IPS-NIHi11 (cell line): ENCODE measurements at places on chromosomes 6 and 20.

- no peak for DNase-seq
Measured at GRCh38 chr6:157634546-157634945, 188.5 kb upstream of the SNX9 start.

DNA sequence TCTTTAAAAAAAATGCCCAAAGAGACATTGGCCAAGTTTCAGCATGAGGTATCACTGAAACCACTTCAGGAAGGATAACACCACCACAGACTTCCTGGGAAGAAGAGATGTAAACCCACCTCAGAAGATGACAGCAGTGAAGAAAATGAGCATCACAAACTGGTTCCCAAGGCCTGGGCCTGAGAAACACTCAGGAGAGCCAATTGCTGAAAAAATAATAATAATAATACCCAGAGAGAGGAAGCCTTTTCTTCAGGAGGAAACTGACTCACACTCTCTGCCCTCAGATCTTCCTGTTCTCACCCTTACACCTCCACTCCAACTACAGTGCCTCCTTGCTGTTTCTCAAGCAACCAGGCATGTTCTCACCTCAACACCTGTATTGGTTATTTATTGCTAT, 68.1 kb upstream of the MAFB start:
- no peak for DNase-seq

DNA sequence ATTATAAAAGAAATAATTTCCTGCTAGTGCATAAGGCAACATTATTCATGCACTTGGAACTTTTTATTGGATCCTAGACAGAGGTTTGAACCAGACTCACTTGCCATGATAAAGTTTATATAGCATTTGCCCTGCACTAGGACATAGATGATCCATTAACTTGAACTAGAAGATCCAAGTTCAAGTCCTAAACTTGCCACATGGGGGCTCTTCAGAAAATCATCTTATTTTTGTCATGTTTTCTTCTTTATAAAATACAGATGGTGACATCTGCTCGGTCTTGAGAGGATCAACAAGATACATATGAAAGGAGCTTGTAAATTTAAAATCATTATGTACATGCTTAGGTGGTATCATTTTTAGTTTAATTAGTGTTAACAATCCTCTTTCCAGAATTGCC, 94.5 kb downstream of the SIM1 start:
- no peak for DNase-seq

DNA sequence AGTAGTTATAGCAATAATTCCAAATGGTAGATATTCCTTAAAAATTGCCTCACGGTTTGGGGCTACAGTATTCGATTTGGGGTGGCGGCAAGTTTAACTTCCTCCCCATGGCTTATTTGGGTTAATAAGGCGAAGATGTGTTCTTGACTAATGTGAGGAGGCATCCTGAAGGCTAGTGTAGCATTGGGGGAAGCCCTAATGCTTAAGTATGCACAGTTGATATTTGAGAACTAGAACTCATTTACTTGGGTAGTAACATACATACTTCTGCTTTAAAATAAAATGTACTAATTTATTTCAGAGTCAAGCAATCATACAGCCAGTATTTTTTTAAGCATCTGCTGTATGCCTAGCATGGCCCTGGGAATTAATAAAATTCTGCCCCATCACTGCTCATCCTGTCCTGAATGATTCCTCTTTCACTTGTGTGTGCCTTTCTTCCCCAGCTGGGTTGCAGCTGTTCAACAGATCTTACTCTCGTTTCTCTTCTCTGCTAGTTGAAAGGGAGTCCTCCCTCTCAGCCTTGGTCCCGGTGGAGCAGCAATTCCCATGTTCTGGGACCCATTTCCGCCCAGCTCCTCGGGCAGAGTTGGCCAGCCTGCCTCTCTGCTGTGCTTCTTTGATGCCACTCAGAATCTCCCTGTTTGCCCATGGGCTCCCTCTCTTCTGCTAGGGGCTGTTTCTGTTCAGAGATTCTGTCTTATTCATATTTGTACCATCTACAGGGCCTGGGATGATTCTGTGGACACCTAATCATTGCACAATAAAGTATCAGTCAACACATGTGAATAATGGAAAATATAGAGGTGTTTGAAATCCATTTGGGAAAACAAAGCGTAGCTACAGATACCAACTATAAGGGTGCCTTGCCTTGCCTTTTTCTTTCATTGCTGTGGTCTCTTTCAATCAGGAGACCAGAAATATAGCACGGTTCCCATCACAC, 104.8 kb downstream of the ARID1B start:
- DNase-seq, result no peak

DNA sequence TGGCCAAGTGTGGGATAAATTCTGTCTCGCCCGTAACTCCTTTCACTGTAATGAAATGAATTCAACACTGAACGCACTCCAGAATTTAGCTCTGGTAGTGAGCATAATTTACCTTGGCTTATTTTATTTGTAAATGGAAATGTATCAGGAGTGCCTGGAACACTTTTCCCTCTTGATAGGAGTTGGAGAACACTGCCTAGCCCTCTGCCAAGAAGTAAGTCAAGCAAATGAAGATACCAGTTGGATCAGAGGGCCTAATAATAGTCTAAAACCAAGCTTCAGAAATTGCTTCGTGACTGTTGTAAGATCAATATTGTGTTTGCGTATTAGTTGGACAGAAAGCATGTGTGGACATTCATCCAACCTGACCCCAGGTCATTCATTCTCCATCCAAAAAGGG, 64.6 kb upstream of the TPD52L1 start:
- no peak for DNase-seq

DNA sequence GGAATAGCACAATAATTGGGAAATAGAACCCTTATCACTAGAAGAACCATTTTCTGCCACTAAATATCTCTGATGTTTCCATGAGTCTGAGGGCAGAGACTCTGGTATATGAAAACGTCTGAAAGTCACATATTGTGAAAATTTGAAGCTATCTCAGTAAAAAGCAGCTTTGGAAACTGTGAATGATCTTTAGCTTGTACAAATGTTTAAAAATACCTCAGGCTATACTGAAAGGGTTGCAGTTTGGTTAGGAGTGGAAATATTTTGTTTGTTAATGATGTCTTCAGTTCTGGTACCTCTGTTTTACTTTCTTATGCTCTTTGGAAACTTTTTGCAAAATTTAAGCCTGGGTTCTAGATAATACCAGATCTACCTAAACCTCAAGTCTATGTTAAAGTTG, 135.0 kb downstream of the SLC16A10 start:
- DNase-seq, result no peak

DNA sequence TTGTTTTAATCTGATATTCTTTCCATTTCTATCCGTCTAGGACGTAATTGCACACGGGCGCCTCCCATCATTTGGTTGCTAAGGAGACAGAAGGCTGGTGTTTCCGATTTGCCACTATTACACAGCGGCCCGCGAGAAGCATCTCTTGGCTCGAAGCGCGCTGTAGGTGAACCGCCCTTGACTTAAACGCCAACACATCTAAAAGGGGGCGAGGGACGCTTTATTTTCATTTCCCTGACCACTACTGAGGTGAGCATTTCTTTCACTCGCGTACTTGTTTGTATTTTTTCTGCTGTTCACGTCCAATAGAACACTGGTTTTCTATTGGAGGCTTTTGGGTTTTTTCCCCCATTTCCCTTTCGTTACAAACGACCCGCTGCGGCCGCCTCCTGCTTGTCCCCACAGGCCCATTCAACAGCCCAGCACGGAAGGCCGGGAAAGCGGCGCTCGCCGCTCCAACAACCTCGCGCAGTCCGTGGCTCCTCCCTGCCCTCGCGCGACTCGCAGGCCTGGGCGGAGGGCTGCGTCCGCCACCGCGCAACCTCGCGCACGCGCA, 505 bp upstream of the WRNIP1 start:
- DNase-seq, result peak; percentile 49

- peak; percentile 18 for DNase-seq
Measured at GRCh38 chr6:106446287-106446885, 85.9 kb downstream of the CRYBG1 start.

DNA sequence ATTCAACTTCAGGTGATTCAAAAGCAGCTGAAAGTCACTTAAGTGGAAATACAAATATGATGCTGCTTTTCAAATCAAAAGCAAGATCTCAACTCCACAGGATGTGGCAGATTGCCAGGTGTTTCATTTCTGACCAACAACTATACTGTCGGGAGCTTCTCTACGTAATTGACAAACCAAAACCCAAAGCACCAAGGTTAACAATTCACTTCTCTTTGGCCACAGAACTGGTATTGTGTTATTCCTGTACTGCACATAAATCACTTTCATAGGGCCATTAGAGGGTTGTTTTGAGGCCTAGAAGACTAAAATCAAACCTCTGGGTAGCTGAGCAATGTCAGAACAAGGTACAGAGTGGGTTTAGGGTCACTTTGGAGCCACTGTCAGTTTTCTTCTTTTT, 169.7 kb downstream of the HAO1 start:
- DNase-seq, result no peak

DNA sequence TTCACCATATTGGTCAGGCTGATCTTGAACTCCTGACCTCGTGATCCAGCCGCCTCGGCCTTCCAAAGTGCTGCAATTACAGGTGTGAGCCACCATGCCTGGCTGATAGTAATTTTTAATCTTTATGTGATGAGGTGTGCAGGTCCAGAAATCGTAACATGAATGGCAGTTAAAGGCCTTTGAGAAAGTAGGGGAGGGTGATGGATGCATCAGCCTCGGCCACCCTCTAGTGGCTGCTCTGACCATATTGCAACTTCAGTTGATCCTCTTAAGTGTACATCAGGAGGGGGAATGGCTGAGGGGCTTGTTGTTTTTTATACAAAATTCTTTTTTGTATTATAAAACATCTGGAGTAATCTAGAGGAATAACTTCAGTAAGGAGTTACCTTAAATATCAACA, 193.0 kb downstream of the ZFAND3 start:
- peak; percentile 41 for DNase-seq

DNA sequence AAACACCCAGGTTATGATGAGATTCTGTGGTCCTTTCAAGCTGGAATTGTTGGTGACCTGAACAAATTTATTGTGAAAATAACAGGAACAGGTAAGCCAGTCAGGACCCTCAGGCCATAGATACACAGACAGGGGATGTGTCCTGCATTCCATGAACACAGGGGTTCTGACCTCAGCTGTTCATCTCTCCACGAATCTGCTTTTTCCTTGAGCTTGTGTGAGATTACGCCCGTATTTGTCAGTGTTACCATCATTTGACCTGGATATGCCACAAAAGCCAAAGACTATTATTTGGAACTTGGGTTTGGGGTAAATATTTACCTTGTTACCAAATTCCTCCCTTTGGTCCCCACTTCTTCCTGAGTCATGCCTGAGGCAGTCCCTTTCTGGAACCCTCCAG, 288.9 kb downstream of the PREX1 start:
- DNase-seq, result peak; percentile 33

- DNase-seq, result peak; percentile 33
Measured at GRCh38 chr6:166988674-166989201, 10.5 kb upstream of the CEP43 start.

- DNase-seq, result no peak
Measured at GRCh38 chr6:44696099-44696498, 308.6 kb downstream of the CDC5L start.

DNA sequence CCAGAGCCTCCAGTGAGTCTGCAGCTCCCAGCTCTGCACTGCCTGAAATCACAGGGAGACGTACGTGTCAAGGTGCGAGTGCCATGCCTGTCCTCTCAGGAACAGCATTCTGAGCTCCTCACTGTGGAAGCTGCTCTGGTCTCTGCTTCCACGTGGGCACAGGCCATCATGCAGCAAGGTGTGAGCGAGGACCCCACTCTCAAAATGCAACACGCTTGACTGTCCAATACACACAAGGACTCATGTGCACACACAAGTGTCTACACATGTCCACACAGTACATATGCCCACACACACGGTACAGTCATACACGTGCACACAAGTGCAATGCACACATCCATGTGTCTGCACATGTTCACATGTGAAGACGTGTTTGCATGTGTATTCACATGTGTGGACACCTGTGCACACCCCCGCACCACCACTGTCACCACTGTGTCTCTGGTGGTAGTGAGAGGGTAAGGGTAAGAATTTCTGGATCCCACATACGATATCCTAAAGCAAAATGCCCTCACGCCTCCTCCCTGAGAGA, 260.5 kb downstream of the DLL1 start:
- no peak for DNase-seq

DNA sequence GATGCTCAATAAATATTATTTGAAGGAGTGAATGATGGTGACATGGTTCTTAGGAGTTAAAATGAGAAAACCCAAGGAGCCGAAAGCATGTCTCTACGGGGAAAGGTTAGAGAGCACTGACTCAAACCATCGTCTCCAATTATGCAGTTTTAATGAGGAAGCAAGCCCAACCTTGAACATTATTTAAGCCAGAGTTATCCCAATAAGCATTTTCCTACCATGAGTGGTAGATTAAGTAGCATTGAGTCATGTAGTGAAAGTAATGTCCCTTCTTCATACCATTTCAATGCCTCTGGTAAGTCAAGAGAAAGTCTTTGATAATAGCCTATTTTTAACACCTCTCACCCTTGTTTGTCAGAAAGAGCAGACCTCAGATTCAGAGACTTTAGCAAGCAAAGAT, 13.5 kb downstream of the TSHZ2 start:
- no peak for DNase-seq

DNA sequence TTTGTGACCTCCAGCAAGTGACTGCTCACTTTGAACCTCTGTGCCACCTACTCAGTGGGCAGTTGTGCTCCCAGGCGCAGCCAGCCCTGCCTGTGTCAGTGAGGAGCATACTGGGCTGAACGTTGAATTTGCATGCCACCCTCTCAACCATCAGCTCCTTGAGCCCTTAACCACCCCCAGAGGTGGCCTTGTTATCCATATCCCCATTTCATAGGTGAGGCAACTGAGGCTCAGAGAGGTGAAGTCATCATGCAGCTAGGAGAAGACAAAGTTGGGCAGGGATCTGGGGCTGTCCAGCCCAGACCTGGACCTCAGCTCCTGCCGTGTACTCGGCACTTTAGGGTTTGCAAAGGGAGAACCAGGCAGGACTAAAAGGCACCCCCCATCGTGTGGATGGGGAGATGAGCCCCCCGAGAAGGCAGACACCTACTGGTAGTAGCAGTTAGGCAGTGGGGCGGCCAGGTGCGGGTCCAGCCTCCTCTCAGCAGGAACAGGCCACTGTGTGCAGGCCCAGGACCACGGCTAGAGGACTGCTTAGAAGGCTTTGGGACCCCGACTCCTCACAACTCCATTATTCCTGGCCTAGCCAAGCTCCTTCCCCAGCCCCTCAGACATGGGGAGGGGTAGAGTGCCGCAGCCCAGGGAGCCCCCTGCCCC, 100.8 kb upstream of the MYL9 start:
- DNase-seq, result no peak
